GM04504 (cell line): ENCODE measurements at places on chromosomes 3 and 15.

GRCh38 chr3:169494982-169495381 lies 168.5 kb downstream of the MECOM start:
- no peak for DNase-seq

- DNase-seq = no peak
Measured at GRCh38 chr3:194536871-194537637, 50.3 kb upstream of the ATP13A3 start.

DNA sequence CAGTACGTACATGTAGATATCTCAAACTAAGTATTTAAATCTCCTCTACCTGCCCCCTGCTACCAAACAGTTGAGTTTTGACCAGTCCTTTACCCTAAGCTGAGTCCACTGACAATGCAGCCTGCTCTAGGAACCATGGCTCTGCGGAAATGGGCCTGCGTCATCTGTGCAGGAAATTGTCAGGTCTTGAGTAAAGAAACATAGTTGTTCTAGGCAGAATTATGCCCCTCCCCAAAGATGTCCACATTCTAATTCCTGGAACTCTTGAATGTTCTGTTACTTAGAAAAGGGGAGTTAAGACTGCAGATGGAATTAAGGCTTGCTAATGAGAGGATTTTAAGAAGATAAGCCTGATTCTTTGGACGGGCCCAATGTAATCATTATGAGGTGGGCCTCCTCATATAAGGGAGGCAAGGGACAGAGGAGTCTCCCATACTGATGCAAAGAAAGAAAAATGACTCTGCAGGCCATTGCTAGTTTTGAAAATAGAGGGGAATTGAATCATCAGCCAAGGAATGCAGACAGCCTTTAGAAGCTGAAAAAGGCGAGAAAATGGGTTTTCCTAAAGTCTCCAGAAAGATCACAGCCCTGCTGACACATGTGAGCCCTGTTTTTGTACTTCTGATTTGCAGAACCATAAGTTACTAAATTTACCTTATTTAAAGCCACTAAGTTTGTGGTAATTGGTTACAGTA lies 5.5 kb upstream of the VGLL3 start:
- DNase-seq = no peak

- peak; percentile 26 for DNase-seq
Measured at GRCh38 chr3:185152410-185153170, at the start of gene C3orf70. C3orf70 (minus strand) TSS chr3:185153060; CDS start chr3:185152823, 237 bp downstream.

DNA sequence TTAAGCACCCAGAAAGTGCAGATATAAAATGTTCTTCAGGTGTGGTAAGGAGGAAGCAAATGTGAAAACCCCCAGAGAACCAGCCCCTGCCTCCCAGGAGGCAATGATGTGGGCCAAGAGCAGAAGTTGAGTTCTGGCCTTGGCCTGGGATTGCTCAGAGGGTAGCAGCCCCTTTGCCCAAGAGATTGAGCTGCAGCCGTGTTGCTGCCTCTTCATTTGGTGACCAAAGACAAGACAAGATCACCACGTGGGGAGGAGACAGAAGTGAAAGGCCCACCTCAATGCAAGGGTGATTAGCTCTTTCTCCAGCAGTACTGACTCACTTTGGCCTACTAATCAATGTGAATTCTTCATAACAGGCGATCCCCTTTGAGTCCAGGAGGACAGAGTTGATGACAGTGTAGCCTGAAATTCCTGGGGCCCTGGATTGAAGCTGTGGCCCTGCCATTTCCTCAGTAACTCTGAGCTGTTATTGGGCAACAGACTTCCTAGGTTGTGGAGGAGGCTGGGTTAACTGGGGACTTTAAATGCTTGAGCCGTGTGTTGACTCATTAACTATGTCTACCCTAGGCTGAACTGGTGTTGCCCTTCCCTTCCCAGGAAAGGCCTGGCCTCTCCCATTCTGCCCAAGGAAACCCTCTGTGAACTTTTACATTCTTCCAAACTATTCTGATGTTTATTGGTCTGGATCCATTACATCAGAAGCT lies 86.5 kb downstream of the ST6GAL1 start:
- DNase-seq = no peak

DNA sequence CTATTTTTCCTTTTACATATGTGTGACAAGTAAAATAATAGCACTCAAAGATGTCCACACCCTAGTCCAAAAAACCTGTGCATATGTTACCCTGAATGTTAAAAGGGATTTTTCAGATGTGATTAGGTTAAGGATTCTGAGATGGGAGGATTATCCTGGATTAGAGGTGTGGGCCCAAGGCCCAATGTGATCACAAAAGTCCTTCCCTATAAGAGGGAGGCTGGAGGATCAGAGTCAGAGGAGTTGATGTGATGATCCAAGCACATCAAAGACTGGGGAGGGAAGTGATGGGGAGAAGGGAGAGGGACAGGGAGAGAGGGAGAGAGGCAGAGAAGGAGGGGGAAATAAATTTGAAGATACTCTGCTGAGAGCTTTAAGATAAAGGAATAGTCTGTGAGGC lies 512.6 kb downstream of the PLOD2 start:
- DNase-seq = no peak
